ENCODE measurements at places on chromosomes 2 and 18.

DNA sequence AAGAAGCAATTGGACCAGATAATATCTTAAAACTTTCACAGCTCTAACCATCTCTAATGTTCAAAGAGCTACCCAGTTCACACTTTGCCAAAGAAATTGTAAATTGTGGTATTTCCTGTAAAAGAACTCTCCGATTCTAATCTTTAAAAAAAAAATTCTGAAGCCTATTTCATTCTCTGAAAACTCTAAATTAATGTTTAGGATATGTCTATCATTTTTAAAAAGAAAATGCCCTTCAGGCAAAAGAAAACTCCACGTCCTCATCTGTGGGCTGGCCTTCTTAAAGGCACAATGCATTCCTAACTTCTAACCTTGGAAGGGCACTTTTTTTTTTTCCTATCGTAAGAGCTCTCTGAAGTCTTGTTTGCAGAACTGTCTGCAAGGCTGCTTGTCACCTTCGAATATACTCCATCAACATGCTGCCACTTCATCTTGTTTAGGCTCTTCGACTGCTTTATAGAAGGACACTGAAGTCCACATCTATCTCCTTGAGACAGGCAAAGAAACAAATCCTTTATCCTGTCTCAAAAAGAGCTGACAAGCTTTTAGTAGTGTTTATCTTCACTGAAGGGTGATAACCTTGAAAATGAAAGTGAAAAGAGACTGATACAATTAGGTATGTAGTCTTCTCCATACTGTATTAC is 124.3 kb upstream of the SLC39A10 start:
- DNase-seq = peak; percentile 27

DNA sequence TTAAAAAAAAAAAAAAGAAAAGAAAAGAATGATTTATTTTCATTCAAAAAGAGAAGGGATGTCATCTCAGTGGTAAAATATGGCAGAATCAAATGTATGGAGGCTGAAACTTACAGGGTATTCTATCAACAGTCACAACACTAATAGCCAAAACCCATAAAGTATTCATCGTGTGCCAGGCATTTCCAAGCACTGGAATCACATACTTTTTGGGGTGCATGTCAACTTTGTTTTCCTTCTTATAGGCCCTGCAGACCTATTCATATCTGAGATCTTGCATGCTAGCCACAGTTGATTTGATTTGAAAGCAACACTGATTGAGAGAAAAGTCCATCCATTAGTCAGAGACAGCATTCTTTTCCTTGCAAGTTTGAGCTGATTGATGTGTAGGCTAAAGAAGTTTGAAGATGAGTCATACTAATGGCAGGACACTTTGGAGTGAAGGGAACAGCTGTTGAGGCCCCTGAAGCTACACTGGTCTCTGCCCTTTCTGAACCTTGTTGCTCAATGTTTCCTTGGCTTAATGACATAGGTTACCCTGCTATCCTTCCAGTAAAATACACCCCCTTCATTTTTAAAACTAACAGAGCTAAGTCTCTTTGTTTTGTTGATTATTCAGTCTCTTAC is 22.0 kb downstream of the KATNAL2 start:
- peak; percentile 54 for DNase-seq

GRCh38 chr18:34330308-34330707 is 105.6 kb upstream of the NOL4 start:
- DNase-seq = peak; percentile 6

DNA sequence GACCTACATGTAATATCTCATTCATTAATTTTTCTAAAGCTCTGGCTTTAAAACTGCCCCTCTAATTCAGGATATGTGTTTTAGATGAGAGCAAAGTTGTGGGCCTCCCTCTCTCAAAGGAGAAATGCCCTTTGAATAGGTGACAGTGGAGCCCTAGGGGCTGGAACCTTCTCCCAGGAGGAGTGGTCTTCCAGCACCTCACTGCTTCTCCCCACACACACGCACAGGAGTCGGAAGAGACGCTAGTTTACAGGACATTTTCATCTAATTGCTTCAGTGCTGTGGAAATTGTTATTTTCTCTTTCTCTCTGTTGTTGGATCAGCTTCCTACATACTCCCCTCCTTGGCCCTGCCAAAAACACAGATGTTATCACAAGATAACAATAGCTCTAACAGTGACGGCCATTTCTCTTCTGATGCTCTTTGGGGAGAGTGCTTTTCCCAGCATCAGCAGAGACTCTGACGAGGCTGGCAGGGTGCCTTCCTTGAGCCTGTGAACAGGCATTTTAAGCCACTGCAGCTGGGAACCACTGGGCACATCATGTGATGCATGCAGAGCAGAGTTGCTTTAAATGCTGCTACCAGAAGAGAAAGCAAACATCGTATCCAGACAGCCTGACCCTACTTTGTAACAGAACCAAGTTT is 209.4 kb upstream of the SP5 start:
- DNase-seq = peak; percentile 8

GRCh38 chr2:96324721-96325040 is 436 bp upstream of the ITPRIPL1 start:
- DNase-seq = no peak

- peak; percentile 70 for DNase-seq
Measured at GRCh38 chr2:242031481-242032019, 162.0 kb downstream of the RTP5 start.

DNA sequence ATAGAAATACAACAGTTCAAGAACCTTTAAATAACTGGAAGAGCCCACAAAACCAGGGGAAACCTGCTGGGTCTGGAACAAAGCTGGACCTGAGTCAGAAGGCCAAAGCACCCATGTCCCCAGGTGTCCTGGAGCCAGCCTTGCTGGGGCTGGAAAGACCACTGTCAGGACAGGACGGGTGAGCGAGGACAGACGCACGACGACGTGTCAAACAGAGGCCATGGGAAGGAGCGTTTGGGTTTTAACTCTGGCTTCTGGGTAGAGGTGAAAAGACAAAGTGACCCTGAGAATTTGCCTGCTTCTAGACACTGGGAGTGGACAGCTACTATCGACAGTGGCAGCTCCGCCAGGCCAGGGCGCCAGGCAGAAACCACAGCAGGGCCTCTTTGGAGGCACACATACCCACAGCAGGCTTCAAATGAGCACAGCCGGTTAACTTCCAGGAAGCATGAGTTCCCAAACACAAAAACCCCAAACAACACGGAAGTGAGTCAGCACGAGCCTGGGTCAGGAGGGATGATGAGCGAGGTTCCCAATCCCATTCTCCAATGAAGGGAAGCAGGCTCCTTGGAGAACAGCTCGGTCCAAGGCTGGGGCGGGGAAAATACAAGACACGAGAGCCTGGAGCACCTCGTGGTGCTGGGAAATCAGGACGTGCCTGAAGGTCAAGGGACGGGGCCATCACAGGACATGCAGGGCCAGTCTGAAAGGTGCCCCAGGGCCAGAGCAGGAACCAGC is 208.0 kb downstream of the TWIST2 start:
- DNase-seq = peak; percentile 7

GRCh38 chr2:155218945-155219344 is 520.5 kb downstream of the KCNJ3 start:
- DNase-seq = no peak

GRCh38 chr2:148273158-148273691 is 252.3 kb downstream of the MBD5 start:
- peak; percentile 53 for DNase-seq

DNA sequence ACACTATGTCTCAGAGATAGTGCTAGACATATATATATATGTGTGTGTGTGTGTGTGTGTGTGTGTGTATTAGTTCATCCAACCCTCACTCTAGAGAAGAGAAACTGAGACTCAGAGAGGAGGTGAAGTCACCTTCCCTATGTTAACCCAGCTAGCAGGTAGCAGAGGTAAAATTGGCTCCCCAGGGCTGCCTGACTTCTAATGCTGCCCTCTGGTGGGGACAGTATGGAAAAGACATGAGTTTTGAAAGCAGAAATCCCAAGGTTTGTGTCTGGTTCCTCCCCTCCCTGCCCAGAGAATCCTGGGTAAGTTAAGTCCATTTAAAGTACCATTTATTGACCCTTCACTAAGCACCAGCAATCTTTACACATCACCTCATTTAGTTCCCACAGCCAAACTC is 137.7 kb downstream of the THNSL2 start:
- DNase-seq = no peak

Data from fibroblast of skin of back (primary cell).